ENCODE measurements at places on chromosomes 3 and 15.

- DNase-seq: no peak
Observed at GRCh38 chr3:152113413-152113812, 155.3 kb upstream of the MBNL1 start.

DNA sequence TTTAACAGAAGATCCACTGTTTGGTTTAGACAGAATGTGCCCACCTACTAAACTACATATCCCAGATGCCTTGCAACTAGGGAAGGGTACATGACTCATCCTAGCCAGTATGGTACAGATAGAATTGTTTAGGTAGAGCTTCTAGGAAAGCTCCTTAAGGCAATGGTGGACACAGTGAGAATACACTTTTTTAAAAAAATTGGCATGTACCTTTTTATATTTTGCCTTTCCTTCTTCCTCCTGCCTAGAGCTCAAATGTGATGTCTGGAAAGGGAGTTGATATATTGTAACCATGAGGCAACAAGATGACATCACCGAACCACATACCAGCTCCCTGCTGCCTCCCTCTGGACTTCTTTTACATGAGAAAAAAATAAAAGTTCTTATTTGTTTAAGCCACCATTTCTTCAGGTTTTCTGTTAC lies 14.4 kb upstream of the C3orf80 start:
- peak; percentile 29 for DNase-seq

DNA sequence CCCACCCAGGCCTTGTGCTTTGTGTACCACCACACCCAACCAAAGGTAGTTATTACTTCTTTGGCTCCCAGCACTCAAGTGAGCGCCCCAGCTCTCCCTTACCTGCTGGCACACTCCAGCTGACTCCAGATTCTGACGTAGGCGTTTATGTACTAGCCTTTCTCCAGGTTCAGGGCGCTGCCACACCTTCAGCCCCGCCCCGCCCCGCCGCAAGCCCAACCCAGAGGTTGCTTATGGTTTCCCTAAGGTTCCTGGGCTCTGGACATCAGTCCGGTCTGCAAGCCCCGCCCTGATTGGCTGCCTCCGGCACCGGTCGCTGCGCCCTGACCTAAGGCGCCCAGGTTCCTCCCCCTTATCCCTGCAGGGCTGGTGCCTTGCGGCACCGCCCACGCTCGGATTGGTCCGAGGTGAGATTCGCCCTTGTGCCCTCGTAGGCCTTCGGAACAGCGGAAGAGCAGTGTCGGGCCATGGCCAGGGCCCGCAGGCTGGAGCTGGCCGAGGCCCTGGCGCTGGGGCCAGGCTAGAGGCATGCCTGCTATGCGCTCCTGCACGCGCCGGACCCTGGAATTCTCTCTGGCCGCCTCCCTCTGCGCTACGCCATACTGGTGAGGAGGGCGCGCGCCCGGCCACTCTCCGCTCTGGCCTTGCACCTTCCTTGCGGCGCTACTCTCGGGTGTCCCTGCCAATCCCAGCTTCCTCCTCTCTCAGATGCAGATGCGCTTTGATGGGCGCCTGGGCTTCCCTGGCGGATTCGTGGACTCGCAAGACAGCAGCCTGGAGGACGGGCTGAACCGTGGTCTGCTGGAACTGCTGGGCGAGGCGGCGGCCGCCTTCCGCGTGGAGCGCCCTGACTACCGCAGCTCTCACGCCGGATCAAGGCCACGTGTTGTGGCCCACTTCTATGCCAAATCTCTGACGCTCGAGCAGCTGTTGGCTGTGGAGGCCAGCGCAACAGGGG lies 19.8 kb upstream of the NUDT16 start:
- DNase-seq: peak; percentile 93

GRCh38 chr3:167978071-167978470 lies 117.7 kb downstream of the GOLIM4 start:
- no peak for DNase-seq

DNA sequence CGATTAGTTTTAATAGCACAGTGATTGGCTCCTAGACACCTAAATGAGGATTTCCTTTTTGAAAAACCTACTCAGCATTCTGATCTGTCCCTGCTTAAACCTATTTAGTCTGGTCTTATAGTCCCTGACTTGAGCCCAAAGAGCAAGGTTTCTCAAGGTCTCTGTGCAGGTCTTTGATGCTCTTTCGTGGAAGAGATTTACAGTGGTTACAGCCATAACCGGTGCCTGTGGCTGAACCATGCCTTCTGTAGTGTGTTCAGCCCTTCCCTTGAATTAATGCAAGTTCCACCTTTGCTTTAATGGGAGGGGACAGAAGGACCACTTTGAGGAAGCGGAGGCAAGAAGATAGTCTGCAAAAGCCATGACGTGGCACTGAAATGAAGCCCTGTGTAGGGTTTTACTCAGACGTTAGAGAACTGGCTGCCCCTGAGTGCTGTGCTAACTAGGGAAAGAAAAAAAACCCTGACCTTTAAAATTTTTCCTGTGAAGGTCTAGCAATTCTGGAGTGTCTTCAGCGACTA lies 43.0 kb downstream of the ZBTB38 start:
- peak; percentile 88 for DNase-seq

DNA sequence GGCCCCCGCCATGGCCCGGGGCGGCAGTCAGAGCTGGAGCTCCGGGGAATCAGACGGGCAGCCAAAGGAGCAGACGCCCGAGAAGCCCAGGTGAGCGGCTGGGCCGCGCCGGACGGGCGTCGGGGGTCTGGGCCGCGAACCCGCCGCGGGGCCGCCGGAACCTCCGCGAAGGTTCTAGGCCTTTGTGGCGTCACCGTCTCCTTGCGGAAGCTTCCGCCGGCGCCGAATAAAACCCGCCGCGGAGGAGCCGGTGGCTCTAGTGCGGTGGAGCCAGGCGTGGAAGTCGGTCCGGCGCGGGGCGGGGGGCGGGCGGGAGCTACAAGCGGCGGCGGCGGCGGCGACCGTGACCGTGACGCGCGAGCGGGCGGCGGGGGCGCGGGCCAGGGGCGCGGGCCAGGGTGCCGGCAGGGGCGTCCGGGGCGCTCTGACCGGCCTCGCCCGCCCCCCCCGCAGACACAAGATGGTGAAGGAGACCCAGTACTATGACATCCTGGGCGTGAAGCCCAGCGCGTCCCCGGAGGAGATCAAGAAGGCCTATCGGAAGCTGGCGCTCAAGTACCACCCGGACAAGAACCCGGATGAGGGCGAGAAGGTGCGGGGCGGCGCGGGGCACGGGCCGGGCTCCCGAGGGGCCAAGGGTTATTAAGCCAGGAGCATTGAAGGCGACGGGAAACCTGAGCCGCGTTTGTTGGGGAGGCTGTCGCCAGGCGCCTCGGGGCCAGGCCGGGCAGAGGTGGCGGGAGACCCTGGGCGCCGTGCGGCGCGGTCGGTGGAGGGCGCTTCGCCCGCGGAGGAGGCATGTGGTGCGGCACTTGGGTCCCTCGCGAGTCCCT lies at the start of gene DNAJA4:
Gene DNAJA4, plus strand, starts transcription at position 259 of the 833 bp plus-strand sequence. Its CDS starts 202 bp downstream, at position 461.
- no peak for DNase-seq

GRCh38 chr3:16841904-16842271 lies 42.9 kb upstream of the PLCL2 start:
- DNase-seq: peak; percentile 83
